Osteoblast (primary cell): ENCODE measurements at places on chromosomes 5 and 9. TPM values are rescaled to one million over a fixed set of nuclear protein-coding genes. Genes with fewer than 3 reads are reported as not detected.

- H3K4me3 ChIP-seq: no peak overlapping the region
- H3K4me1 ChIP-seq: no peaks in the 10 kb centered on the region
- H3K27me3 ChIP-seq: no peaks in the 10 kb centered on the region
- H3K36me3 ChIP-seq: no peaks in the 10 kb centered on the region
- H3K27ac ChIP-seq: no peak overlapping the region
- DNase-seq: no peak
These were observed 139.7 kb upstream of the VCAN start for GRCh38 chr5:83331842-83332241.

GRCh38 chr9:93301911-93302541, 118.1 kb downstream of the WNK2 start:
- no peaks in the 10 kb centered on the region for H3K36me3 ChIP-seq
- no peaks in the 10 kb centered on the region for H3K4me1 ChIP-seq
- peaks cover 2% of the 10 kb centered on the region for H3K27me3 ChIP-seq
- H3K27ac ChIP-seq: no peak overlapping the region
- DNase-seq: peak; percentile 79

DNA sequence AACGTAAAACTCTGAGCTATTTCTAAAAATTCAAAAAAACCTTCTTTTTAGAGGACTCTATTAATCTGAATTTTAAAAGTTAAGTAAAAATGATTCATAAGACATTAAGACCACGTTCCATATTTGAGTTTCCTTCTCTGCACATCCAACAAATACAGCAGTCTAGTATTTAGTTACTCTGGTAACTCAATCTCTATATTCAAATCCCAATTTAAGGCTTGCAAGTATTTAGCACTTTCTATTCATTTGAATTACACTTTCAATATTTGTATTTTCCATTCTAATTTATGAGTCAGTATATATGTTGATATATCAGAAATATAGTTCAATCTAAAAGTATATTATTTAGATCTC, 17.7 kb downstream of the RFX3 start:
- no peak overlapping the region for H3K4me3 ChIP-seq
- no peak overlapping the region for H3K27ac ChIP-seq
- no peaks in the 10 kb centered on the region for H3K36me3 ChIP-seq
- DNase-seq: no peak
- no peaks in the 10 kb centered on the region for H3K27me3 ChIP-seq

- peaks cover 29% of the 10 kb centered on the region for H3K4me1 ChIP-seq
- H3K4me3 ChIP-seq: no peak overlapping the region
- peak; percentile 85 for DNase-seq
- no peak overlapping the region for H3K27ac ChIP-seq
- no peaks in the 10 kb centered on the region for H3K27me3 ChIP-seq
- peaks cover 17% of the 10 kb centered on the region for H3K36me3 ChIP-seq
These were observed 14.7 kb upstream of the CXXC5 start for GRCh38 chr5:139633295-139634027.

DNA sequence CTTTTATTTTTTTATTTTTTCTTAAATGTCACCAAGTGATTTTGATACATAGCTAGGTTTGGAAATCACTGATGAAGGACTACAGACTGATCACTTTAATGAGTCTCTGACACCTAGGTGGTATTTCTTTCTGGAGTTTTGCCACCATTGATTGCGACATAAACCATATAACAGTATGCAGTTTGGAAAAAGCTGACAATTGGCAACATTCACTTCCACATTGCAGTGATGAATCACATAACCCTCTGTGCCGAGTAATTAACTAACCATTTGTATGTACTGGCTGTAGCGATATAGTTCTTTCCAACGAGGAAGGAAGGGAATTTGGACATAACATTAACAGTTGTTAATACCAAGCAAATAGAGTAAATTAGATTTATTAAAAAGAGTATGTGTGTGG, 222.9 kb upstream of the EFNA5 start:
- peak overlapping the region; percentile 61 for H3K4me3 ChIP-seq
- peaks cover 12% of the 10 kb centered on the region for H3K4me1 ChIP-seq
- DNase-seq: peak; percentile 45
- H3K27me3 ChIP-seq: no peaks in the 10 kb centered on the region

- peak; percentile 23 for DNase-seq
- no peaks in the 10 kb centered on the region for H3K4me1 ChIP-seq
- no peak overlapping the region for H3K27ac ChIP-seq
These were observed 12.0 kb upstream of the ELOVL7 start for GRCh38 chr5:60856066-60856465.

GRCh38 chr9:18800579-18800978, 232.4 kb downstream of the SAXO1 start:
- H3K36me3 ChIP-seq: peaks cover 68% of the 10 kb centered on the region
- no peaks in the 10 kb centered on the region for H3K27me3 ChIP-seq
- peaks cover 9% of the 10 kb centered on the region for H3K4me1 ChIP-seq

- no peak overlapping the region for H3K4me3 ChIP-seq
- no peaks in the 10 kb centered on the region for H3K4me1 ChIP-seq
- H3K27ac ChIP-seq: no peak overlapping the region
- DNase-seq: no peak
These were observed 205.6 kb upstream of the ZNF608 start for GRCh38 chr5:124952079-124952478.

DNA sequence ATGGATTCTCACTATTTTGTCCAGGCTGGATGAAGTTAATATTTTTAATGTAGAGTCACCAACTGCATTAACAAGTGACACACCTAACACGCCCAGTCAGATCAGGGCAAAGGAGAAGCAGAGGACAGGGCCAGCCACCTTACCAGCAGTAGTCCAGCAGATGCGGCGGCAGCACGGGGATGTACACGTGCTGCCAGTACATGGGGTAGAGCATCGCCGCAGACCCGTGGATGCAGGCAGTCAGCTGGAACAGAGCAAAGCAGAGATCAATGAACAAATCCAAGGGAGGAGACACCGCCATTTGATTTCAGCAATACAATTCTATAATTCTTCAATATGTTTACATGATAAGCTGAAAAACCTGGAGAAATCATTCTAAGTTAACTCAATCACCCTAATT, 274.2 kb downstream of the CRB2 start:
- DNase-seq: no peak
- H3K36me3 ChIP-seq: no peaks in the 10 kb centered on the region
- H3K4me1 ChIP-seq: no peaks in the 10 kb centered on the region
- no peaks in the 10 kb centered on the region for H3K27me3 ChIP-seq
- no peak overlapping the region for H3K4me3 ChIP-seq
- no peak overlapping the region for H3K27ac ChIP-seq

GRCh38 chr5:35717718-35718117, 100.1 kb downstream of the SPEF2 start:
- no peaks in the 10 kb centered on the region for H3K36me3 ChIP-seq
- no peak for DNase-seq
- no peak overlapping the region for H3K4me3 ChIP-seq
- no peaks in the 10 kb centered on the region for H3K27me3 ChIP-seq
- no peak overlapping the region for H3K27ac ChIP-seq

DNA sequence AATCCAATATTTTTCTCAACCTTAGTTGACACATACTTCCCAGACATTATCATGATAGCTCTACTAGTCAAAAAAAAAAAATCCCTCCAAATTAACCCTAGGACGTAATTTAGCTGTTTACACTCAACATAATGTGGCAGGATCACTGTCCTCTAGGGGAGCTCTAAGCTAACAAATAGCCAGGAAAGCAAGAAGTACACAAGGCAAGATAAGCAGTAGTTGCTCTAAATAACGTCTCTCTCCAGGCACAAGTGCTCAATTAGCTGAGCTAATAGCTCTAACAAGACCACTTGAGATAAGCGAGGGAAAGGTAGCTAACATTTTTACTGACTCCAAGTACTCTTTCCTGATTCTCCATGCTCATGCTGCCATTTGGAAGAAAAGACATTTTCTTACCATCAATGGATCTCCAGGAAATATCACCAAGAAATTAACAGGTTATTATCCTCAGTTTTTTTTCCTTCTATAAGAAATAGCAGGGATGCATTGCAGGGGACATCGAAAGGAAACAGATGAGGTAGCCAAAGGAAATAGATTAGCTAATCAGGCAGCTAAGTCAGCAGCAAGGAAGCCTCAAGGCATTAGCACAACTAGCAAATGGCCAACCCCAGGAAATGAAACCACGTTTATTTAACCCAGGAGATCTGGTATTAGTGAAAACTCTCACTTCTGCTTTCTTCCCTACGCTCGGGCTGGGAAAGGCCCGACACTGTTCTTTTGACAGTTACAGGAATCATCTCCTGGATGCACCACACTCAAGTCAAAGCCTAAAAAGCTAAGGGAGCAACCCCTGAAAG, 614.1 kb downstream of the PTPRD start:
- no peak for DNase-seq
- H3K4me3 ChIP-seq: no peak overlapping the region
- no peak overlapping the region for H3K27ac ChIP-seq
- H3K36me3 ChIP-seq: no peaks in the 10 kb centered on the region
- no peaks in the 10 kb centered on the region for H3K4me1 ChIP-seq

DNA sequence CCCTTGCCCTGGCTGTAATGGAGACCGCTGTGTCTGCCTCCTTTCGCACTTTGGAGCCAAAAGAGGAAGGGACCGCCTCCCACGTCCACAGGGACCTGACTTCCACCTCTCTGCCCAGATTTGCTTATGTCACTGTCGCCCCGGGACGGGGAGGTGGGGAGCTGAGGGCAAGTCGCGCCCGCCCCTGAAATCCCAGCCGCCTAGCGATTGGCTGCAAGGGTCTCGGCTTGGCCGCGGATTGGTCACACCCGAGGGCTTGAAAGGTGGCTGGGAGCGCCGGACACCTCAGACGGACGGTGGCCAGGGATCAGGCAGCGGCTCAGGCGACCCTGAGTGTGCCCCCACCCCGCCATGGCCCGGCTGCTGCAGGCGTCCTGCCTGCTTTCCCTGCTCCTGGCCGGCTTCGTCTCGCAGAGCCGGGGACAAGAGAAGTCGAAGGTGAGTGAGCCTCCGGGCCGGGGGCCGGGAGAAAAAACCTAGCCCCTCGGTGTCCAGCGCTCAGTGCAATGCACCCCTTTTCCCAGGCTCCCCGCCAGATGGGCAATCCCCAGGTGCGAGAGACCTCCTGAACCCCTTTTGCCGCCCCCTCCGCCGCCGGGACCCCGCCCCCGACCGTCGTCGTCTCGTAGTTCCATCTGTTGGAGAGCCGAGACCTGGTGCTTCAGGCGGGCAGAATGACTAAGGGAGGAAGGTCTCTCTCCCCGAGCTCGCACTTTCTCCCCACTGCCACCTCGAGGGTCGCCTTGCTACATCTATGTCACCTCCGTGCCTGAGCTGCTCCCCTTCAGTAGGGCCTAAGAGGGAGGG, at the start of gene GPX3:
Gene GPX3 (plus strand): TSS at position 288 of the 807 bp plus-strand sequence. CDS start 64 bp downstream, at position 352.
- H3K27me3 ChIP-seq: no peaks in the 10 kb centered on the region
- H3K4me3 ChIP-seq: peak within 1 kb of the TSS; percentile 74
- peaks cover 37% of the 10 kb centered on the region for H3K4me1 ChIP-seq
- no peak within 1 kb of the TSS for H3K27ac ChIP-seq
- no peaks in the 10 kb centered on the region for H3K36me3 ChIP-seq

DNA sequence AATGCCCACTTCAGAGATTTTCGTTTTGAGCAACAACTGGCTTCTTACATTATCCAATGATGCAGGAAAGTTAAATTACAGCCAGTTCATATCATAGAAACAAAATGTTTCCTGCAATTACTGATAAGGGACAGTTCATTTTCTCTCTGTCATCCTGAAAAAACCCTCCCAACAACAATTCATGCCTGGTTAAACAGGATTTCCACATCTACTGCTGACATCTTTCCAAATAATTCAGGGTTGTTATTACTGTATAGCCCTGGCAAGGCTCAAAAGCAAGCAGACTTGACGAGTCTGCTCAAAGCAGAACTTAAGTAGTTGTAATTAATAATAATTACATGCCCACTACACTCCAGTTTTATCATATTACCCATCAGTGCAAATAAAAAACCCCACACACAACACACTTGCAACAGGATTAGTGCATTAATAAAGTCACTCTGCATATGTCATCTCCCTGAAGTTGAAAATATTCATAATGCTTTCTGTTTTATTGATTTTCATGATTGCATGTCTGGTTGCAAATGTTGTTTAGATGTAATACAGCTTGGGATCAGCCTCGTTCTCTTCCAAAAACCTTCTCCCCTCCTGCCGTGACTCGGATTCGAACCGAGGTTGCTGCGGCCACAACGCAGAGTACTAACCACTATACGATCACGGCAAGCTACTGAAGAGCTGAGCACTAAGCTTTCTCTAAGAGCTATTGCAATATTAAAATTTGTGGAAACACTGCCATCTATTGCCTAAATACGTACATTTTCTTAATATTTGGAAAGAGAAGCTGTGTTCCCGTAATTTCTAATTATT, 119.6 kb upstream of the NFIB start:
- H3K4me3 ChIP-seq: no peak overlapping the region

DNA sequence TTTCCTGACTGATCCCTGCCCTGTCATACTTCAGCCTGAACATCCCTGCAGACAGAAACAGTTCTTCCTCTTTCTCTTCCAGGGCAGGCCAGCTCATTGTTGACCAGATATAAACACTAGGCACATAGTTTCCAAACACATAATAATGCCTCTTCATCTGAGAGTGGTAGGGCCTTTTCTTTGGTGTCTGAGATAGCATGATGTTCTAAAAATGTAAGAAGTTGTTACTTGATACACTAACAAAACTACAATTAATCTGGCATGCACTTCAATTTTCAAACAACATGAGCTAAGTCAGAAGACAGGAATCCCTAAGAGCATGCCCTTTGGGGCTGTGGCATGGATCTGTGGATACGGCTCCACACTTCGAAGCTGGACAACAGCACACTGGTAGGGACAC, 246.6 kb downstream of the SPOCK1 start:
- peak overlapping the region; percentile 12 for H3K27ac ChIP-seq
- DNase-seq: peak; percentile 57
- no peaks in the 10 kb centered on the region for H3K27me3 ChIP-seq
- no peak overlapping the region for H3K4me3 ChIP-seq
- H3K4me1 ChIP-seq: peaks cover 17% of the 10 kb centered on the region

The ENG gene
- 60.8 and 87.5 TPM in 2 replicates for total RNA-seq

The SLC27A6 gene
- not detected in 2 replicates for total RNA-seq

The CCDC180 gene
- total RNA-seq: 4.7 and 6.2 TPM in 2 replicates

The IFNA2 gene
- total RNA-seq: not detected in 2 replicates

The PCDHGB5 gene
- 21.5 and 24.2 TPM in 2 replicates for total RNA-seq

The NANS gene
- 56.1 and 56.6 TPM in 2 replicates for total RNA-seq

The ERAP2 gene
- 5.6 and 84.7 TPM in 2 replicates for total RNA-seq
